Stimulated activated CD4-positive, alpha-beta T cell treated with anti-CD3 and anti-CD28 coated beads, Interleukin-4, amount 100 ng/mL, for 48 hours (primary cell): ENCODE measurements at places on chromosomes 1 and 21.

- no peak for DNase-seq
Measured at GRCh38 chr1:93196591-93196990, 16.1 kb downstream of the CCDC18 start.

DNA sequence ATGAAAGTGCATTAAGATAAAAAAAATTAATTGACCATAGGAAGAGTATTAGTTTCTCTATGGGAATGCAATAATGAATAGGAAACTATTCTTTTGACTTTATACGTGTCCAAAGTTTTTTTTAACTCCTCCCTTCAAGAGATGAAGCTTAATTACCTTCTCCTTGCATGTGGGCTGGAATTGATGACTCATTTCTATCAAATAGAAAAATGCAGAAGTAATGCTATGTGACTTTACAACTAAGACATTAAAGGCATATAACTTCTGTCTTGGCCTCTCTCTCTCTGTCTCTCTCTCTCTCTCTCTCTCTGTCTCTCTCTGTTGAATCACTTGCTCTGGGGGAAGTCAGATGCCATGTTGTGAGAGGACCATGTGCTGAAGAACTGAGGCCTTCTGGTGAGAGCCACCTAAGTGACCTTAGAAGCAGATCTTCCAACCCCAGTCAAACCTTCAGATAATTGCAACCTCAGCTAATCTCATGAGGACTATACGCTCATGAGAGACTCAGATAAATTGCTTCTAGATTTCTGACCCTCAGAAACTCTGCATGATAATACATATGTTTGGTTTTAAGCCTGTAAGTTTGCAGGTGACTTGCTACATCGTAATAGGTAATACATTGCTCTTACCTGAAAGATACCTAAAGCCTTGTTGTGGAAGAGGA lies 414.2 kb downstream of the KCNT2 start:
- no peak for DNase-seq

- DNase-seq: no peak
Measured at GRCh38 chr1:47984175-47984789, 12.9 kb downstream of the TRABD2B start.

DNA sequence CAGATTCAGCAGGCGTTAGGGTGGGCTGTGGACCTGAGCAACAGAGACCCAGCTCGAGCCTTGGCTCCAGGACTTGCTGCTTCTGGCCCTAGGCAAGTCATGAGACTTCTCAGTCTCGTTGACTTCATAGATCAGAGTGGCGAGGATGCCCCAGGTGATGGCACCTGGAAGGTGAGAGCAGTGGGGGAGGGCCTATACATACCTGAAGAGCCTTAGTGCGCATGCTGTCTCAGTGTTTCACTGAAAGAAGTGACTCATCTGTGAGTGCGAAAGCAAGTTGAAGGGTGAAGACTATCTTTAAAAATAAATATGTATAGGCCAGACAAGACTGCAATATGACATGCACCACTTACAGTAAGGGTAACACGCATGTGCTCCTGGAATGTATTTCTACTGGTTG lies 10.1 kb downstream of the PLEKHA6 start:
- no peak for DNase-seq

DNA sequence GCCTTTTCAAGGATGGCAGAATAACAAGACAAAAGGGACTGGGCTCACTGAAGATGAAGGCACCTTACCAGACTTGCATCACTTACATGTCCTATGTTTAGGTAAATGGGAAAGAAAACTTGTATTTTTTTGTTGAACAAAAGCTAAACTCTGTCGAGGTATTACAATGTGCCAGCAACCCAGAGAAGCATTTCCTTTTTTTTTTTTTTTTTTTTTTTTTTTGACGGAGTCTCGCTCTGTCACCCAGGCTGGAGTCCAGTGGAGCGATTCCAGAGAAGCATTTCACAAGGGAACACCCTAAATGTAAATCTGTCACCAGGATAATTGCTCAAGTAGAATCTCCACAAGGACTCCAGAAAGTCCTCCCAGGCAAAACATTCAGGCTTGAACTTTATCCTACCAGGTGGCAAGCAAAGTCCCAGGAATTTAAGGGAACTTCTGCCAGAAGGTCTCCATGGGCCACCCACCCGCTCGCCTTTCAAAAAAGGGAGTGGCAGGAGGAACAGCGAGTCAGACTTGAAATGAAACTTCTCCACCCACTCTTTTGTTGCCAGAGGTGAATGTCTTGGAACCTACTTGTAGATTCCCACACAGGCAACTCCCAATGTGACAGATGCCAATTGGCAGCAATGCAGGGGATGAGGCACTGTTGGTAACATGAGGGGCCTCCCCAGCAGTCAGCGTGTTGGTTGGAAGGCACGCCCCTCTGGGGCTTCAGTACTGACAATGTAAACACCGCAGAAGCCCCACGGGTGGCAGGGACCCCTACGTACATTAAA lies 125.0 kb downstream of the TIAM1 start:
- no peak for DNase-seq

DNA sequence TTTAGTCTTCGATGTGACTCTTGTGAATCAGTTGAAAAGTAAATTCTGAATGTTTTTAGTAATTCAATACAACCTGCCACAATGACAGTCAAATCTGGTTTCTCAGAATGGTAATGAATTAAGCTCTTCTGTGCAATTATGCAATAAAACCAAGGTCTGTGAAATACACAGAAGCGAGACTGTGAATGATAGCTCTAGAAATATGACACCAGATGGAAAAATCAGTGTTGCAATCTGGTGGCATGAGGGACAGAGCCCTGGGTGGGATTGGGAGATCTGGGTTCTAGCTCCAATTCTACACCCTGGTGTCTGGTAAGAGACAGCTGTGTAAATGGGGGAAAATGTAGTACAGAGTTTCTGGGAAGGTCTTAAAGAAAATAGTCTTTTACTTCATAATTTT lies 586.4 kb upstream of the ZRANB2 start:
- DNase-seq: no peak
